Bronchial epithelial cell (primary cell): ENCODE measurements at places on chromosomes 16 and 17.

DNA sequence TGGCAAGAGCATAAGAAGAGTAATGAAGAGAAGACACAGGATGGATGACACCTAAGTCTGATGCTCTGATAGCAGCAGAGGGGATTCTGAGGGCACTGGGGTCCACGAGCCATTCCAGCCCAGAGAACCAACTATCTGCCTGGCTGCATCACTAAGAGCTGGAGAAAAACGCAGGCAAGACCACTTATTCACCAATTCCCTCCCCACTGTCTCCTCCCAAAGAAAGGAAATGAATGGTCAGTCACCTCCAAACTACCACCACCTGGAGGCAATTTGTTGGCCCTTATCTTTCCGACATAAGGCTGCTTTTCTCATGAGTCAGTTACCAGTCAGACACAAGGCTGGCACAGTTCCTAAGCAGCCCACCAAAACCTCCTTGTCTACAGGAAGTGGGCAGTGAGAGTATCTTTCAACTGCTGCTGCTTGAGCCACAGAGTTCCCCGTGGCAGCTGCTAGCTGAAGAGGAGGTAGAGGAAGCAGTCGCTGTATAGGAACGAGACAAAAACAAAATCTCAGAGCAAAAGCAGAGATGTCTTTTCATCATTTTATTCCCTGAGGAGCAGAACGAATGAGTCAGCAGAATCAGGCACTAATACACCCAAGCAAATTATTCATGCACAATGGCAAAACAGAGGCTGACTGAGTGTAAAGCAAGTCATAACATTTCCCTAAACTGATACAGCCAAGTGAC is 111.1 kb downstream of the SMG6 start:
- DNase-seq, result peak; percentile 96

DNA sequence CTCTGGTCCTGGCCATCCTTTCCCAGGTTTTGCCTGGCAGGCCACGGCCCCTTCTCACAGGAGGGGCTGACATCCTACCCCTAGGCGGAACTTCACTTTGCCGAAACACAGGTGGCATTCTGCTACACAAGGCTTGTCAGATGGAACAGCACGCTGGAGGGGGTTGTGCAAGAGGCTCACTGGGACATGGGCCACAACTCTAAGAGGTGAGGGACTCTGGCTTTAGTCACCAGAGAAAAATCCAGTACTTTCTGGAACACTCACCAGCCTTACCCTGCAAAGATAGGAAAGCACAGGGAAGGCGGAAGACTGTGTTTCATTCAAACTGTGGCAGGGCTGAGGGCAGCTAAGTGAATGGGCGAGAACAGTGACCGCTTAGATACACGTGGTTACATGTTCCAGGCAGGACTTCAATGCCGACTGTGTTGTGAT is 18.3 kb downstream of the CDC42EP4 start:
- DNase-seq, result peak; percentile 75

- no peak for DNase-seq
Measured at GRCh38 chr17:69882281-69882680, 192.7 kb upstream of the KCNJ16 start.

- no peak for DNase-seq
Measured at GRCh38 chr17:14482715-14483114, 181.8 kb downstream of the HS3ST3B1 start.

- no peak for DNase-seq
Measured at GRCh38 chr17:77825621-77826020, 132.9 kb upstream of the TNRC6C start.

DNA sequence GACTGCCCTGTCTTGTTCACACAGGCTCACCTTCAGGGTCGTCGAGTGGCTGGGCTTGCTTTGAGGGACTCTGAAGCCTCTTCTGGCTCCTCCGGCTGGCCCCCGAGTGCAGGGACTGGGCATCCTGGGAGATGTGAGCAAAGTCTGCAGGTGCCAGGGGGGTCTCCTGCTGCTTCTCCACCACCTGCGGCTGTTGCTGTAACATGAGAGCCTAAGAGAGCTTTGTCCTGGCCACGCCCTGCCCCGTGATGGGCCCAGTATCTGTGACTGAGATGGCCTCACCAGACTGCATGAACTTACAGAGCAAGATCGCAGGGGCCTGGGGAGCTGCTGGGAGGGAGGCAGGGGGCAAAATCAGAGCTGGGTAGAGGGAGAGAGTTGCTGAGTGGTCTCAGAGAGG is 12.5 kb downstream of the ERN2 start:
- no peak for DNase-seq

- peak; percentile 17 for DNase-seq
Measured at GRCh38 chr16:57165938-57166337, 19.9 kb downstream of the PSME3IP1 start.

DNA sequence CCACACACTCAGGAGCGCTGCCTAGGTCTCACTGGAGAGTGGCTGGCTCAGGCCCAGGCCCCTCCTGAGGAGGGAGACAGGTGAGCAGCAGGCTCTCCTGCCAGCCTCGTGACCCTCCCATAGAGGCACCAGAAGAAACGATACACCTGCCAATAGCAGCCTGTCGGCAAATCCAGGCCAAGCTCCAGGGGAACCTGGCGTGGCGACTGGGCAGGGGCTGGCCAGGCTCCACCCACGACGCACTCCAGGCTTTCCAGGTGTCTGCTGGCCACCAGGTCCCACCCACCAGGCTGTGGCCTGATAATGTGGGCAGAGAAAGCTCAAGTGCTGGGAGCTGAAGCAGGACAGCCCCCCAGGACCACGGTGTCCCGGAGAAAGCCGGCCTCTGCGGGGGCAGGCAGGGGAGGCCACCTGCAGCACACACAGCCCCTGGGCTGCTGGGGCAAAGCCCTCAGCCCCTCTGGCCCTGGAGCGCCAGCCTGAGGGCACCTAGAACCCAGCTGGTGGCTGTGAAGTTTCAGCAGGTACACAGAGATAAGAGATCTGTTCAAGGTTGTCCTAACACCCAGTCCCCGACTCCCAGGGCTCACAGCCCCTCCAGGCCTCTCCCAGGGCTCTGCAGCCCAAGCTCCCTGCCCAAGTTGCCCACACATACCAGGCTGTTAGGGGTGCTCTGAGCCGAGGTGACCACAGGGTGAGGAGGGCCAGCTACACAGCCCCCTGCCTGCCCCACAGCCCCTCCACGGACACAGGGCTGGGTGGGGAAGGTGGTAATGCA is 2.4 kb downstream of the PGAP6 start:
- DNase-seq, result no peak

GRCh38 chr17:38584350-38584925 is 21.3 kb downstream of the SRCIN1 start:
- peak; percentile 32 for DNase-seq
